GM10248 (cell line): ENCODE measurements at places on chromosomes 16 and 17.

DNA sequence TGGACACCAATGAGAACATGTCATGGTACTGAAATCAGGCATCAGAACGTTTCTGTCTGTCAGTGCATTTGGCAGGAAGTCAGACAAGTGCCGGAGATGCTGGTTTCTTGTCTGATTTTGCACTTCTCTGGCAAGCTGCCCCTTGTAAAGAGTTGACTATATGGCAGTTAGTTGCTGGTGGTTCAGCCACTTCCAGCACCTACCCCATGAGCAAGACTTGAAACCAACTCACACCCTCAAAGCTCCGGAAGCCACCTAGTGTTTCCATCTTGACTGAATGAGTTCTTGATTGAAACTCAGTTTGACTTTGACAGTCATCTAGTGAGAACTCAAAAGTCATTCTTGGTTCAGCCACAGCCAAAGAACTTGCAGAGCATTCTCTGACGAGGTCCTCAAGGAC, 225.1 kb downstream of the SPECC1 start:
- no peak for DNase-seq

DNA sequence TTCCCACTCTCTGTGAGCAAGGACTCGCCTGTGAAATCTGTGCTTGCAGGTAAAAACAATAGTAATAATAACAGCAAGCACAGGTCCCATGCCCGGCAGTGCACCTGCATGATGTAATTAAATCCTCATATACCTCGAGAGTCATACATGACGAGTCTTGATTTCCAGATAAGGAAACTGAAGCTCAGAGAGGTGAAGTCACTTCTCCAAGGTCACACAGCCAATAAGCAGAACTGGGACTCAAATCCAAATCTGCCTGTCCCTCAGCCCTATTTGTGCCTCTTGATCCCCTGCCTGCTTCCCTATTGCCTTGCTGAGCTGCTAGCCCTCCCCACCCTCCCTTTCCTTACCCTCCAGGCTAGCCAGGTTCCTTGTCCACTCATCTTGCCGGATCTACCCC, 38.0 kb upstream of the CPNE2 start:
- DNase-seq = no peak

DNA sequence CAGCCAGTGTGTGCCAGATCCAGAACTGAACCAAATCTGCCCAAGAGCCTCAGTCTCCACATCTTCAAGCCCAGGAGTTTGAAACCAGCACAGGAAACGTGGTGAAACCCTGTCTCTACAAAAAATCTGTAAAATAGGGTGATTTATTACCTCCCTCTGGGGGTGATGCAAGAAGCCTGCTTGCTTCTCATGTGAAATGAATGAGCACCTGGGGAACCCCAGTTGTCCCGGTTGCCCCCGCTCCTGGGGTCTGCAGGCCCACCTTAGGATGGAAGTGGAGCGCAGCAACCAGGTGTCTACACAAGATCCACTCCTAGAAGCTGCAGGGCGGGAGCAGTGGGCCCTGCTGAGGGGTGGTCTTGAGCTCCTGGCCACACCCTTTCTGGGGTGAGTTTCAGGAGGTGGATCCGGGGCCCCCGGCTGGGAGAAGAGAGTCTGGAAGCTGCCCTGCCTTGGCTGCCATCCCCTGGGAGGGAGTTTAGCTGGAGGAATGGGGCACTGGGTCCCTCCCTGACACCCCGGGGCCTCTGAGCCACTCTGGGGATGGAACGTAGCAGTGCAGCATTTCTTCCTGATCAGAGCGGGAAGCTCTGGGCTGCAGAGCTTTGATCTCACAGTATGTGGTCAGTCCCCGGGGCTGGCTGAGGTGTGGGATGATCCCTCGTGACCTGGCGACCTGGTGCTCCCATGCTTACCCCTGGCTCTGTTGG, 117.8 kb downstream of the RAB11FIP4 start:
- no peak for DNase-seq

GRCh38 chr16:1659031-1659430, 19.0 kb upstream of the JPT2 start:
- no peak for DNase-seq

GRCh38 chr16:67406111-67406971, 9.9 kb downstream of the ZDHHC1 start:
- DNase-seq = no peak

- no peak for DNase-seq
These were observed 43.1 kb downstream of the TBCD start for GRCh38 chr17:82794781-82795482.

GRCh38 chr17:34219405-34219804, 35.7 kb upstream of the CCL2 start:
- no peak for DNase-seq

DNA sequence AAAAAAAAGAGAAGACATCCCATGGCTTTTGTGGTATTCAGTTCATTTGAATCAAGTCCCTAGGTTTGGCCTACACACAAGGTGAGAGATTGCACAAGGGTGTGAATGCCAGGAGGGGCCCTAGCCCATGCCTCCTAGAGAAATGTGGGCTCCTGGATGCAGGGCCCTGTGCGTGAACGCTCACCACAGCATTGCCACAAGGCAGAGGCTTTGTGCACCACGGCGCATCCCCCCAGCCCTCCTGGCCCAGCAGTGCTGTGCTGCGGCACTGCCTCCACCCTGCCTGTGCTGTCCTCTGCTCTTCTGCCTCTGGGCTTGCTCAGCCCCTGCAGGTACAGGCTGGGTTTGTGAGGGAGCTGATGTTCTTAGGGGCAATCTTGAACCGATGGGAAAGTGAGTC, 80.9 kb upstream of the MED9 start:
- no peak for DNase-seq

DNA sequence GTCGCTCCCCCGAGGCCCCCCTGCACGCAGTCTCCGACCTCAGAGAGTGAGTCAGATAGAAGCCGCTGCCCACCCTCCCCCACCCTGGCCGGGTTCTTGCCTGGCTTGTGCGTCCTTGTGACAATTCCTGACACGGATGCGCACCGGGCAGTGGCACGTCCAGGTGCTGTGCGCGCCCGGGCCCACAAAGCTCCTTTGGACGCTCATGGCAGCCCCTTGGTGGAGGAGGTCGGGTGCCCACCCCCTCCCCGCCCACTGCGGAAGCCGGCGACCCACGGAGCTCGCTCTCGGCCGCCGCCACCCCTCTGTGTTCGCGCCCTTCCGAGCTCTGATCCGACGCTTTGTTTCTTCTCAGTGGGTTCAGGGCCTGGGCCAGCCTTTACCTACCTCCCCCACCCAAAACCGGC, 662 bp upstream of the TUBB3 start:
- no peak for DNase-seq

DNA sequence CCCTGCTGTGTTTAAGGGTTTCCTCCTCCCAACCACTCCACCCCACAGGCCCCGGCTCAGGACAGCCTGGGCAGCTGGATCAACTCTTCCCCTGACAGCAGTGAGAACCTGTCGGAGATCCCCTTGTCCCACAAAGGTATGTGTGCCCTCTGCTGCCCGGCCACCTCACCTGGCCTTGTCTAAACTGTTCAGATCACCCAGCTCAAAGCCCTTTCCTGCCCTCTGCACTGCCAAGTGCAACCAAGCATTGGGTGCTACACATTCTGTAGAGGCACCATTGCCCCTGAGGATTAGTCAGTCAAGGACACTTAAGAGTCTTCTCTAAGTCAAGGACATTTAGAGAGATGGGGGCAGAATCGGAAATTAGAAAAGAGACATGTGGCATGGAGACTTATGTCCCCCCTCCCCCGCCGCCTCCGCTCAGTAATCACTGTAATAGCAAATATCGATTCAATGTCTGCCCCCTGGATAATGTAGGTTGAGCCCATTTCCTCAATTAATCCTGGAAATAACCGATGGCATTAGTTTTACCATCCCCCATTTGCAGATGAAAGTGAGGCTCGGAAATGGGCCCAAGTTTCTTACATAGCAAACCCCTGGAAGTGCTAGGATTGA, 8.1 kb downstream of the BTBD17 start:
- no peak for DNase-seq

DNA sequence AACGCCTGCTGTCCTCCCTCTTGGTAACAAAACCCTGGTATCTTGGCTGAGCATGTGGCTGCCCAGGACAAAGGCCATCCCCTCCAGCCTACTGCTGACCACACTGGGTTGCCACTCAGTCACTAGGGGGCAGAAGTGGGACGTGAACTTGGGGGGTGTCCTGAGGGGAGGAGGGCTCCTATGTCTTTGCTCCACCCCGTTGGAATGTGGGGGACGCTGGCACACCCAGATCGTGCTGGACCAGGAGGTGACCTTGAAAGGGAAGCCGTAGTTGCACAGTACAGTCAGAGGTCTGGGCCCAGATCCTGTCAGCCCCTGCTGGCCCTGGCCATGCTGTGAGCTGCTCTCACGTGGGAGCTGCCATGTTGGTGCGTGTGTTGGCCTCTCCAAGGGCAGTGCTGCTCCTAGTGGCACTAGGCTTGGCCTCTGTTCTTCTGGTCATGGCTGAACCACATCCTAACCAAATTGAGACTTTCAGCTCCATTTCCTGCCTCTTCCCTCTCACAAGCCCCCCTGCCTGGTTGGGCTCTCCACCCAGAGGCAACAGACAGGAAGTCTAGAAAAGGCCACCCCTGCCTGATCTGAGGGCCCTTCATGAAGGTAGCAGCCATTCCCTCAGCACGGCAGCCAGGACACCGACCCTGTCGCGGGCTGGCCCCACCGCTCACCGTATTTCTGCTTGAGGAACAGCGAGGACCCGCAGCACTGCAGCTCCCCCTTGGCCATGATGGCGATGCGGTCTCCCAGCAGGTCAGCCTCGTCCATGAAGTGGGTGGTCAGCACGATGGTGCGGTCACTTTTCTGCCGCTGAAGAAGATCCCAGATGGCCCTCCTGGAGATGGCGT, 29.0 kb upstream of the RNPS1 start:
- DNase-seq = peak; percentile 55

DNA sequence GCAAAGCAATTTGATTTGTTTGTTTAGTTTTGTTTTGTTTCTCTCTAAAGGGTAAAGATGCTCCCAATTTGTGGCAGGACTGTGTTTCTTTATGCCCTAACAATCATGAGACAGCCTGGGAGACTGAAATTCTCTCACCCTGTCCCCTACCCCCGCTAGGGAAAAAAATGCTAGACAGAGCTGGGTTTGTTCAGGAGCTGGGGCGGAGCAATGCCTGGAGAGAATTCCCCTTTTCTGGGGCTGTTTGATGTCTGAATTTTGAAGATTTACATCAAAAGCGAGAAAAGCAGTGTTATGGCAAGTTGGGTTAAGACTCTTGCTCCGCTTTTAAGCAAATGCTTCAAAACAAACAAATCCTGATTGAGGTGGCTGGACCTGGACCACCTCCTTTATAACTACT, 8.4 kb downstream of the MAF start:
- DNase-seq = no peak

GRCh38 chr17:69773081-69773480, 301.9 kb upstream of the KCNJ16 start:
- DNase-seq = no peak

GRCh38 chr16:18969050-18969854, 14.5 kb upstream of the TMC7 start:
- peak; percentile 85 for DNase-seq

- no peak for DNase-seq
These were observed 162.4 kb upstream of the TBX2 start for GRCh38 chr17:61237275-61237674.

GRCh38 chr16:2180461-2180860, 15.9 kb downstream of the CASKIN1 start:
- no peak for DNase-seq

DNA sequence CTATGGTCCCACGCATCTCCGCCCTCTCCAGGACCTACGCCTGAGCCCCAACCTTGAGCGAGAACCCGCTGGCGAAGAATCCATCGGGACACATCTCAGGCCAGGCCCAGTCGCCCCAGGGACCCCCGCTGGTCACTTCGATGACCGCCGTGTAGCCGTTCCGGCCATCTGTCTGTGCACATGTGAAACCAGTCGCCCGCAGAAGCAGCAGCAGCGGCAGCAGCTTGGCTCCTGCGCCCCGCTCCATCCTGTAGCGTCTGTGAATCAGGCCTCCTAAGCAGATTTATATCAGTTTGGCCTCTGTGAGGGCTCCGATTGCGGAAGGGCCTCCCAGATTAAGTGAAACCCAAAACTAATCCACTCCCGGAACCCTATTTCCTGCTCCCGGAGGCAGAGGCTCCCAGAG, at the start of gene VMO1:
VMO1 (minus strand) TSS at position 259 of the 406 bp plus-strand sequence; CDS start at position 247, 12 bp downstream.
- DNase-seq = no peak

DNA sequence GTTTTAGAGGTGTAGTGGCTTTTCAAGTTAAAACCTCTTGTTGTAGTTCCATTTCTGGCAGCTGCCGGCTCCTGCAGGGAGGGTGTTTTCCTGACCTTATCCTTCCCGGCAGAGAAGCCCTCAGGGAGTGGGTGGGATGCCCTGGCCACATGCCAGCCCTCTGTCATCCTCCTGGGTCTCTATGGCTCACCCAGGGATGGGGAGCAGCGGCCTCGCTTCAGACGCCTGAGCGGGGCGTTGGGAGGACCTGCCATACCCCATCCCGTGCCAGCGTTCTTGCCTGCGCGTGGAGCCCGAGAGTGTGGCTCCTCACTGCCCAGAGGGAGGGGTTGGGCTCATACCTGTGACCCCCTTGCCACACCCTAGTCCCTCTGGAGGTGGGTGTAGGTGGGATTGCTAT, 11.9 kb downstream of the KCNJ12 start:
- no peak for DNase-seq

- no peak for DNase-seq
These were observed 142.6 kb upstream of the CRHR1 start for GRCh38 chr17:45641541-45641940.

- no peak for DNase-seq
These were observed 269.7 kb downstream of the SEC14L1 start for GRCh38 chr17:77410470-77410869.

- no peak for DNase-seq
These were observed 1.6 kb upstream of the MRPL58 start for GRCh38 chr17:75010683-75011400.

DNA sequence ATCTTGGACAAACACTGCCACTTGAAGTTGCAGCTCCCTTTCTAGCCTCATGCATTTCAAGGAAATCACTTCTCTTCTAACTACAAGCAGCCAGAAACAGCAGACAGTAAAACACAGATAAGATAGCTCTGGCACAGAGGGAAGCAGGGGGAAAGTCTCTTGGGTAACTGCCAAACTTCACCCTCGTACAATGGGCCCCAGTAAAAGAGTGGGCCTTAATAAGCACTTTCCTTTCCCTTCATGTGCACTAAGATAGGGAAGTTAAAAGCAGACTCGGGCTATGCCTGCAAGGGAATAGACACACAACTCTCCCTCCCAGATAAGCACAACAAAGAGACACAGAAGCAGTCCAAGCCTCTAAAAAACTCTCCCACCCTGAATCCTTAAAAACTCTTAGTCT, 4.2 kb upstream of the KRTAP4-5 start:
- DNase-seq = no peak

- DNase-seq = peak; percentile 67
These were observed 973 bp upstream of the UBTF start for GRCh38 chr17:44220213-44221083.

- no peak for DNase-seq
These were observed 156.7 kb downstream of the ZNF423 start for GRCh38 chr16:49698931-49699840.

- peak; percentile 41 for DNase-seq
These were observed 122.1 kb downstream of the SKAP1 start for GRCh38 chr17:48307814-48308411.
